ENCODE measurements at places on chromosomes 6 and 20.

GRCh38 chr6:92559003-92559402, 860.4 kb downstream of the EPHA7 start:
- DNase-seq: no peak

DNA sequence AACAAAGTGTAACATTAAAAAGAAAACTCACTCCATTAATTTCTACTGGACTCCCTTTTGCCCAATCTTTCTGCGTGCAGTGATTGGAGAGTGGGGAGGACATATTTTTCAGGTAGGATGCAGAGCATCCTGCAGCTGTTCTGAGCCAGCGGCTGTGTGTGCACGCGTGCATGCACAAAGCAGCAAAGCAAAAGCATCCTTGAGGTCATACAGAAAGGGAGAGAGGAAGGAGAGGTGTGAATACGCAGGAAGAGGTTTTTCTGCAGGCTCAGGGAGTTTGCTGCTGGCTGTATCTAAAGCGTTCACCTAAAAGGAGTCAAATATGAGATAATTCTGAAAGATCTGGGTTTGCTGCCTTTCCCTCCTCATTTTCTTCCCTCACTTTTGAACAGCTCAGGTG, 108.4 kb downstream of the HUS1B start:
- DNase-seq: no peak

DNA sequence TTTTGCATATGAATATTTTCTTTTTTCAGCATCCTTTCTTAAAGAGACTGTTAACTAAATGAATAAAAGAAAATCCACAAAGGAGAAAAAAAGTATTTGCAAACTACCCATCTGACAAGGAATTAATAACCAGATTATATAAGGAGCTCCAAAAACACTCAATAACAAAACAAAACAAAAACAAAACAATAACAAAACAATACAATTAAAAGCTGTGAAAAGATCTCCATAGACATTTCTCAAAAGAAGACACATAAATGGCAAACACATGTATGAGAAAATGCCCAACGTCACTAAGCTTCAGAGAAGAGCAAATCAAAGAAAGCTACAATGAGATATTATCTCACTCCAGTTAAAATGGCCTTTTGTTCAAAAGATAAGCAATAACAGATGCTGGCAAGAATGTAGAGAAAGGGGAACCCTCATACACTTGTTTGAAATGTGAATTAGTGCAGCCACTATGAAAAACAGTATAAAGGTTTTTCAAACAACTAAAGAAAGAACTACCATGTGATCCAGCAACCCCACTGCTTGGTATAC, 1310.0 kb upstream of the EYS start:
- DNase-seq: no peak

DNA sequence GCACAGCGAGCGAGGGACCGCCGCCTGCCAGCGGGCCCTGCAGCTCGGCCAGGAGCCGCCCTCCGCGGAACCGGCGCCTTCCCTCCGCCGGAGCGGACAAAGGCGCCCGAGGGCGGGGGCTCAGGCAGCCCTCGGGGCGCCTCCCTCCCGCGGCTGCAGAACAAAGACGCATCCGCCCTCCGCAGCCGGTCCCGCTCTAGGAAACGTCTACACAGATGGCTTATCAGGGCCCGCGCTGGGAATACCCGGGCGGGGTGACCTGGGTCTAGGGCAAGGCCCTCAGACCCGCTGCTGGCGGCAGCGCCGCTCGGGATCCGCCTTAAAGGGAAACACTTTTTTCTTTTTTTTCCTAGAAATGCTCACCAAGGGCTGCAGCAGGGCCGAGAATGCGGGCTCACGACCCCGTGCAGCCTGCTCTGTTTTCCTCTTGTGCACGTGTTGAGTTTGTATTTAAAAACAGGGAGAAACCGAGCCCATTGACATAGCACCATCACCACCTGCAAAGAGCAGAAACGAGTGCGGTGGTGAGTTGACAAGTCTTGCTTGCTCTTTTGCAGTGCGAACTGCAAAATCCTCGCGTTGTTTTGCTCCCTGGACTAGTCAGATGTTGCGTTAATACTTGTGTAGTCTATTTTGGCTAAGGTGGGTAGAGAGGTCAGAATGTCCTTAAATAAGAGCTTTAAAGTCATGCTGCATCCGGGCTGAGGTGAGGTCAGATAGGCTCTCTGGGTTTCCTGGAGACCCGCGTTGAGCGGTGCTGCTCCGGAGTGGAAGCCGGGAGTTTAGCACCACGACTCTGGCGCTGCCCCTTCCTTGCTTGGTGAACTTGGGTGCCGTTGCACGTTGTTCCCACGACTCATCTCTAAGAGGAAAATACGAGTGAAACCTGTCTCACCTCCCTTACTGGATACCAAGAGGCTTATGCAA, 1.1 kb upstream of the RPS6KA2 start:
- peak; percentile 79 for DNase-seq

DNA sequence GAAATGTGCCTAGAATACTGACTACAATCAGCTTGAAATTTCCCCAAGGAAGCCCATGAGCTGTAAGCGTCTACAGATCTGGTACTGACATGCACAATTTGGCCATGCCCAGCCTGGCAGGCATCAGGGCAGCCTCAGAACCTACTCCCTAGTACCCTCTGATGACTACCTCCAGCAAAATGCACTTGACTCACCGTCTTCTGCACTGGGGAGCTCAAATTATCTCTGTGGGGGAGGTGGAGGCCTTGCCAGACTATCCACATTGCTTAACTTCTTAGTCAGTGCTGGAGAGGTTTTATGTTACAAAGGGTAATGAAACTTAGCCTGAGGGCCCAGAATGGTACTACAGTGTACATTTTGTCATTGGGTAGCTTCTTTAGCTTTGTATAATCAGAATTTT, 126.0 kb upstream of the ADGRF1 start:
- DNase-seq: no peak

- DNase-seq: no peak
Observed at GRCh38 chr6:142482249-142482648, 180.4 kb downstream of the ADGRG6 start.

DNA sequence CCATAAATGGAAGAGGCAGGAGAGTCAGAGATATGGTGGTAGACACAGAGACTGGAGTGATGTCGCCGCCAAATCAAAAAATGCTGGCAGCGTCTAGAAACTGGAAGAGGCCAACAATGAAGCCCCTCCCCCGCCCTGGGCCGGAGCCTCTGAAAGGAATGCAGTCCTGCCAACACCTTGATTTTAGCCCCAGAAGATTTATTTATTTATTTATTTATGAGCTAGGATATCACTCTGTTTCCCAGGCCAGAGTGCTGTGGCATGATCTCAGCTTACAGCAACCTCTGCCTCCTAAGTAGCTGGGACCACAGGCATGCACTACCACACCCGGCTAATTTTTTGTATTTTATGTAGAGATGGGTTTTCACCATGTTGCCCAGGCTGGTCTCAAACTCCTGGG, 82.6 kb upstream of the CCDC167 start:
- DNase-seq: no peak

GRCh38 chr6:44012078-44012493, 115.2 kb downstream of the MRPL14 start:
- no peak for DNase-seq

DNA sequence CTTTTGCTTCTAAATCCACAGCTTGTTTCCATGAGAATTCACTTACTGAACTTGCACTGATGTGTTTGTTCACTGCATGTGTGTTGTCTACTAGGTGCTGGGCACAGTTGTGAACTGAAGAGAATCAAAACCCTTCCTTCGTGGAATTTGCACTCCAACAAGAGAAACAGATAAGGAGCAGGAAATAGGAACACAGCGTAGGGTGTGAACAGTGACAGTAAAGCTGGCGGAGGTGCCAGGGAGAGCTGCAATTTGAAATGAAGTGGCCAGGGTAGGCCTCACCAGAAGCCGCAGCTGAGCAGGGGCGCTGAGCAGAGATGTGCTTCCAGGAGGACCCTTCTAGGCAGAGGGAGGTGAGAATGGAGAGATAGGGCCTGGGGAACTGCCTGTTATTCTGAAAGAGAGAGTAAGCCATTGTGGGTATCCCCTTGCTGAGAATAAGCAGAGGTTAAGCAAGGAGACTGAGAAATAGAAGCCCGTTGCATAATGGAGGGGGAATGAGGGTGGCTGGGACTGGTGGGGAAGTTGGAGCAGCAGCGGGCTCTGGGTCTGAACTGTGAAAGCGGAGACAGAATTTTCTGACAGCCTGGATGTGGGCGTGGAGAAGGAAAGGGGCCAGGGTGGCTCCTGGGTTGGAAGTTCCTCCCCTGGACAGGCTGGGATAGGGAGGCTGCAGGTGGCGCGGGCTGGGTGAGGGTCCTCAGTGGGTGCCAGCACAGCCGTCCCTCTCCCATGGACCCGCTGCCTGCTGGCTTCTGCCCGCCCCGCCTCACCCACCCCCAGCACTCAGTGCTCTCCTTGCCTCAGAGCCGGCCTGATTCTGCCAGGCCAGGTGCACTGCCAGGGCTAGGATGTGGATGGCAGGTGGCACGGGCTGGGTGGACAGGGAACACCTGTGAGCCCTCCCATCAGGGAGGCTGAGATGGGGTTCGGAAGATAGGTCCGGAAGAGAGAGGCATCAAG, 114.7 kb upstream of the AFDN start:
- no peak for DNase-seq

- no peak for DNase-seq
Observed at GRCh38 chr6:54700158-54700557, 146.4 kb upstream of the FAM83B start.

GRCh38 chr6:48825501-48826151, 637.4 kb downstream of the MMUT start:
- no peak for DNase-seq

DNA sequence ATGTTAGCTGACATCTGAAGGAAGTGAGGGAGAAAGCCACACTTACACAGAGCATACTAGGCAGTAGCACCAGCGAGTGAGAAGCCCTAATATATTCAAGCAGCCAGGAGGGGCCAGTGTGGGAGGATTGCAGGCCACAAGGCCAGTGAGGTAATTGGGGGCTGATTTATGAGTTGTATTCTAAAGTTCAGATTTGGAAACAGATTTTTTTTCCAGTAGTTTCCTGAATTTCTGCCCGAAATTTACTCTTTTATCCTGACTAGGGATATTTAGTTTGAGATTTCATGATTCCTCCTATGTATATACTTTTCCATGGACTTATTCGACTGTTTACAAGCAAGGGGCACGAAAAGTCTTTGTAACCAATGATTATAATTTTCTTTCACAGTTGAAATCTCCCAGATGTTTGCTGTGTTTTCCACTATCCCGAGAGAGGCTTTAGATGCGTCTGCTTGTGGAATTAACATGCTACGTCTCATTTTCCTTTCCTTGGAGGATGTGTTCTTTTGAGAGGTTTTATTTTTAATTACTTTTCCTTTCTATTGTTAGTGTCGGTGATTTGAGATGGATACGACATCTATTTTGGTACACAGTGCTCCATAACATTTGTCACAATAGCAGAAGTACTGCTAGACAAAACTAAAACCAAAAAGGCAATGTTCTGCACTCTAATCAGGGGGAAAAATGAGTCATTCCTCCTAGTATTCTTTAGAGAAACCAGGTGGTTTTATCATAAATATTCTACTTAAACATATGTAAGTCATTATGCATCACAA, 356.3 kb upstream of the HSF2 start:
- DNase-seq: no peak

DNA sequence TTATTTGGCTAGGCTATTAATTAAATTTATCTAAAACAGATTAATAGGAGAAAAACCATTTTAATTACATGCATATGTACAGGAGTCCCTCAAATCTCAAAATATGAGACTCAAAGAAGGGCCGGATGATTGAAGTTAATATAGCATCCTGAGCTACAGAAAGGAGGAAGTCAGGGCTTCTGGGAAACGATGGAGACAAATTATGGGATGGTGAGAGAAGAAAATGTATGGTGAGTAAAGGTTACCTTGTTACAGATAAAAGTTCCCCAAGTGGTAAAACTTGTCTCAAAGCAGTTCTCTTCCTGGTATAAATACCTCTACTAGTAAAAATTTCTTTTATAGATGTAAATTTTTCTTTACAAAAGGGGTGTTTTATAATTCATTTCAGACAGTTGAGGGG, 15.9 kb upstream of the BTN1A1 start:
- DNase-seq: no peak

GRCh38 chr20:14860410-14860814, 523.0 kb upstream of the FLRT3 start:
- no peak for DNase-seq

DNA sequence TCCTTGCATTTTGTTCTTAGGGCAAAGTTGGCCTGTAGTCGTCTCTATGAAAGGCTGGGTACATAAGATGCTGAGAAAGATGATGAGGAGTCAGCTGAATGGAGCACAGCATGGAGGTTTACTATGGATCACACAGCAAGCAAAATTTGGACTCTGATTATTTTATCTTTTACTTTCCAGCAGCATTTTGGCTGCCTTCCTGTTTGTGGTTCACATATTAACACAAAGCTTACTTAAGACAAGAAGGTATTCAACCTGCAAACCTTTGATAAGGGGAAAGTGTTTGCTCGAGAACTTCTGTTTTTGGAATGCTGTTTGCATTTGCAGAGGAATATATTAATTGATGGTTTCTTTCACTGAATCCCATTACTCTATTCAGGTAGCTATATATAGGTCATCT, 103.1 kb upstream of the ENPP5 start:
- DNase-seq: no peak

DNA sequence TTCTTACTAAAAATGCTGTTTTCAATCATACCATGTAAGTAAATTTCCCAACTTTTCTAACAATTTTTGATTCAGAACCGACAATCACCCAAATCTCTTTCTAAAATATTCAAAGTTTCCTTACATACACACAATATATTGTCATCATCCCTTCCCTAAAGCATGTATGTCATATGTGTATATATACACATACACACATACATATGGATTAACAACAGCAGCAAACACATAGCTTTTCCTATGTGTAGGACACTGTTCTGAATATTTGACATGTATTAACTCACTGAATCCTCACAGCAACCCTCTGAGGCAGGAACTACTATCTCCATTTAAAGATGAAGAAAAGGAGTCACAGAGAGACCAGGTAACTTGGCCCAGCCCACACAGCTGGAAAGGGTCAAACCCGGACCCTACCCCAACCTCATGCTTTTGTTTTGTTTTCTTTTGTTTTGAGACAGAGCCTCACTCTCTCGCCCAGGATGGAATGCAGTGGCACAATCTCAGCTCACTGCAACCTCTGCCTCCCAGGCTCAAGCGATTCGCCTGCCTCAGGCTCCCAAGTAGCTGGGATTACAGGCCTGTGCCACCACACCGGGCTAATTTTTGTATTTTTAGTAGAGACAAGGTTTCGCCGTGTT, 7.2 kb downstream of the FYN start:
- no peak for DNase-seq

GRCh38 chr6:155050311-155050710, 55.2 kb downstream of the TIAM2 start:
- DNase-seq: no peak

Data from hippocampal formation (tissue), 2 donors.